Activated CD8-positive, alpha-beta memory T cell treated with anti-CD3 and anti-CD28 coated beads for 48 hours (primary cell): ENCODE measurements at places on chromosomes 6 and 20.

DNA sequence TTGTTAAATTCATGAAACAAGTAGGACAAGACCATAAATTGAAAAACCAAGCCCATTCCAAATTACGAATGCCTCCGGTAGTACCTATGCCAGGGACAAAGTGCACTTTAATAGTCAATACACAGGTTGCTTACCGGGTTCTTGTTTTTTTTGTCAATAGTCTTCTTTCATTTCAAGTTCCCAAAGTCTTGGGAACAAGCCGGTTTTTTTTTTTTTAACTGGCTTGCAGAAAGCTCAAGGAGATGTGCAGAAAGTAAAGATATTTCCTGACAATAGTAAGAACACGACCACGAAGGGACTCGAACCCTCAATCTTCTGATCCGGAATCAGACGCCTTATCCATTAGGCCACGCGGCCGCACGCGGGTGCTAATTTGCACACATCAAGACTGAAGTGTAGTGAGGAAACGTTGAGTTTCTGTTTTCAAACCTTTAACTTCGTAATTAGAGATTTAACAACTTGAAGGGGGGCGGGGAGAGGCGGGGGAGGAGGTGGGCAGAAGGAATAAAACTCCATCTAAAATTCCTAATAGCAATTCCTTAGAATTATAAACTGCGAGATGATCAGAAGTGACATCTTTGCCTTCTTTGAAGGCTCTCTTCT, 181.0 kb downstream of the TRIM27 start:
- no peak for DNase-seq

- DNase-seq = no peak
These were observed 177.6 kb upstream of the PHACTR1 start for GRCh38 chr6:12538881-12539357.

GRCh38 chr6:169960003-169960344, 208.6 kb downstream of the ERMARD start:
- DNase-seq = no peak

GRCh38 chr6:37052027-37052628, 46.7 kb downstream of the FGD2 start:
- DNase-seq = no peak

- no peak for DNase-seq
These were observed 459.2 kb upstream of the RUNX2 start for GRCh38 chr6:44868910-44869309.

- DNase-seq = no peak
These were observed 41.2 kb downstream of the RPP21 start for GRCh38 chr6:30386166-30386565.

- no peak for DNase-seq
These were observed 76.5 kb upstream of the ADGRF1 start for GRCh38 chr6:47118611-47119010.

GRCh38 chr20:741620-742019, 26.7 kb downstream of the SLC52A3 start:
- no peak for DNase-seq

- no peak for DNase-seq
These were observed 97.4 kb upstream of the ARMC2 start for GRCh38 chr6:108750801-108751200.

- peak; percentile 81 for DNase-seq
These were observed 17.3 kb upstream of the TRIM27 start for GRCh38 chr6:28940858-28941683.

DNA sequence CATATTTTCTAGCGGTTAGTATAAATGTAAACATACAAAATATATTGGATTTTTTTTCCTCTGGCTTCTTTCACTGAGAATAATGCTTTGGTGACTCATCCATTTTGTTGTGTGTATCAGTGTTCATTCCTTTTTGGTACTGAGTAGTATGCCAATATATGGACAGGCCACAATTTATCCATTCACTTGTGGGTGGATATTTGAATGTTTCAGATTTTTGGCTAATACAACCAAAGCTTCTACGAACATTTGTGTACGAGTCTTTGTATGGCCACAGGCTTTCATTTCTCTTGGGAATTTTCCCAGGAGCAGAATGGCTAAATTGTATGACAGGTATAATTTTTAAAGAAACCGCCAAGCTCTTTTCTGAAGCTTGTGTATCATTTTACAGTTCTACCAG, 677.5 kb downstream of the HDGFL1 start:
- no peak for DNase-seq
